ENCODE measurements at places on chromosomes 13 and 19.

DNA sequence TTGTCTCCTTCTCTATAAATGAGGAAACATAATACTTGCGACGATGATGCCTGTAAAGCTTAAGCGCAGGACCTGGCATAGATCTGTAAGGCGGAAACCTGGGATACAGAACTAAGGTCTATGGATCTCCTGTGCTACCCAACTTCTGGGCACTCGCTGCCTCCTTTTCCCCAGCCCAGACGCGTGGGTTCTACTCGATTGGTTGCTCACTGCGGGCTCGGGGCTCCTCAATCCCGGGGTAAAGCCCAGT is 615 bp upstream of the PSMC4 start:
- DNase-seq, result peak; percentile 15

DNA sequence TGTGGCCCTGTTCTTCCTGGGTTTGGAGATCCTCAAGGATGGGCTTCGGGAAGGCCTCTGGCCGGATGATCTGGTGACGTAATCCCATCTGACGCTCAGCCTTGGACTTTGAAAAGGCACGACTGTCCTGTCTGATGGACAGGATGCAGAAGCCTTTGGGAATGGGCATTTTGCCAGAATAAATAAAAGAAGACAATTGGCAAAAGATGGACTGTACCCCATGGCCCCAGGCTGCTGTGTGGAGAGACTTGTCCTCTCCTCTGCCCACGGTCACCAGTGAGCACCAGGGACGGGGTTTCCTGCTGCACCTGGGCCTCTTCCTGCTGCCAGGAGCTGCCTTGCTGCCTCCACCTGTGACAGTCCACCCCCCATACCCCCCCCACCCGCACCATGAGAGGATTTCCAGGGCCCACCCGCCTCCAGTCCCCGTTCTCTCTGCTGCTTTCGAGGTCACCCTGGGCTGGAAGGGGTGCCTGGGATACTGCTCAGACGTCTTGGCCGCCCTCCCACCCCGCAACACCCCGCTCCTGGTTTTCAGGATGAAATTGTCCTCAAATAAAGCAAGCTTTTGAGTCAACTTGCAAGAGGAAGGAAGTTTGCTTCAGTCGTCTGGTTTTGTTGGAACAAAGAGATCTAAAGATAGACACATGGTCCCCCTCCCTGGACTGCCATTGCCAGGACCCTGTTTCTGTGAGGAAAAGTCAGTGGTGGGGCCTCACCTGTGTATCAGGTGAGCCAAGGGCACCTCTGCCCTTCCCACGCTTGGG is 40.9 kb downstream of the MCF2L start:
- DNase-seq, result no peak

DNA sequence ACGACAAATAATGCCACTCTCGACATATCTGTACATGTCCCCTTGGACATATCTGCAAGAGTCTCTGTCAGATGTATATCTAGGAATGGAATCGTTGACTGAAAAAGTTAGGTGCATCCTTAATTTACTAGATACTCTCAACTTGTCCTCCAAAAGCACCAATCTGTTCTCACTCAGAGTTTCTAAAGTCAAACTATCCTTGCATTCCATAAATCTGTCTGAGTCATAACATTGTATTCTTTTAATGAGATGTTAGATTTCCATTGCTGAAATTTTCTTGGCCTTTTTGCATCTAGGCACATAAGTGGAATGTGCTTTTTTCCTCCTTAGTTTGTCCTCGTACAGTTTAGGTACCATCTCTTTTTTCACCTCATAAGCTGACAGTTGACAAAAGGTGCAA is 139.8 kb downstream of the PTPRS start:
- DNase-seq, result no peak

GRCh38 chr13:20393273-20394168 is 132.1 kb downstream of the CRYL1 start:
- no peak for DNase-seq

DNA sequence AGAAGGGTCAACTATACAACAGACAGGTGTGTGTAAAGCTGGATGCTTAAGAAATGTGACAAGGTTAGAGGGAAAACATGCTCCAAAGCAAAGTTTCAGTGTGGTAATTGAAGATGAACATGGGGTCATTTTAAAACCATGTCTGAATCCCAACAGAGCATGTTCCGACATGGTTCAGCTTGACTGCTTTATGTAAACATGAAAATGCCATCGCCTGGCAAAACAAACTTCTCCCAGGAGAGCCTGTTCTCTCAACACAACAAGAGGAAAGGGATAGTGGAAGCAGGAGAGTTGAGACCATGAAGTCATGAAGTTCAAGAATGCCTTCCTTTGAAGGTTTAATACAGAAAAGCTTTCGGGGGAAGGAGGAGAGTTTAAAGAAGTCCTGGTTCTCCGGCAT is 85.8 kb downstream of the EPSTI1 start:
- no peak for DNase-seq

All from GM19239 (cell line).